ENCODE measurements at places on chromosomes 13 and 19.
A peak's percentile ranks its signal among the peaks of the same experiment; 100 is the strongest.

GRCh38 chr13:44768775-44769581, 192.8 kb upstream of the TSC22D1 start:
- peak; percentile 0 for DNase-seq

DNA sequence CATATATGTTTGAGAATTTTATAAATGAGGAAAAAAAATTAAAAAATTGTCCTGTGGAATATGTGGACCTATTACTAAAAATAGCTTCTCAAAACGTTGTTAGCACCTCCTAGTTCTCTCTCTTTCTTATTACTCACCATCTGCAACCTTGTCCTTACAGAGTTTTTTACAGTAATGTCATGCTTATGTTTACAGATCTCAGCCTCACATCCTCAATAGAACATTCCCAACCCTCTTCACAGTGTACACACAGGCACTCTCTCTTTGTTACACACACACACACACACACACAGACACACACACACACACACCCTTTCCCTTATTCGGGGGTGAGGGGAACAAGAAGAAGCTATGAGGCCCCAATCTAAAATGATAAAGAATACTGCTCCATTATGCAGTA, 197.7 kb downstream of the SLITRK6 start:
- no peak for DNase-seq

DNA sequence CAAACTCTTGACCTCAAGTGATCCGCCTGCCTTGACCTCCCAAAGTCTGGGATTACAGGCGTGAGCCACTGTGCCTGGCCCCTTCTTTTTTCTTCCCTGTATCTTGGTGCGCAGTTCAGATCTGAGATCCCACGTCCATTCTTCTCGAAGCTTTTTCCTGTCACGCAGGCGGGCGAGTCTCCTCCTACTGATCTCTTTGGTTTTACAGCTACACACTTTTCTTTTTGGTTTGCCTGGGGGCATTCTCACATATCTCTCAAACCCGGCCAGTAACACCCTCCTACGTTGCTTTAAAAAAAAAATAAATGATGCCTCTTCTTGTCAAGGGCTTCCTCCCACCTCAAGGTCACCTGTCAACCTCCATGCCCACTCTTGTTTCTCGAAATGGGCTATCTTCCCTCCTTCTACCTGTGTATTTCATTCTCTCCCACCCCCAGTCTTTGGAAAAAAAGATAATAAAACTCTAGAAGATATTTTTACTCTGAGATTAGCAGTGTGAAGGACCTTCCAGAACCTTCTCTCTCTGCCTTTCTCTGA, 12.1 kb downstream of the TMPRSS9 start:
- DNase-seq = no peak

GRCh38 chr13:30864433-30865122, 41.5 kb upstream of the MEDAG start:
- no peak for DNase-seq

GRCh38 chr13:71922194-71922593, 55.2 kb upstream of the DACH1 start:
- no peak for DNase-seq

GRCh38 chr19:45050036-45050435, 11.2 kb downstream of the CLASRP start:
- no peak for DNase-seq

GRCh38 chr19:19094513-19094912, 30.7 kb downstream of the SLC25A42 start:
- DNase-seq = no peak

DNA sequence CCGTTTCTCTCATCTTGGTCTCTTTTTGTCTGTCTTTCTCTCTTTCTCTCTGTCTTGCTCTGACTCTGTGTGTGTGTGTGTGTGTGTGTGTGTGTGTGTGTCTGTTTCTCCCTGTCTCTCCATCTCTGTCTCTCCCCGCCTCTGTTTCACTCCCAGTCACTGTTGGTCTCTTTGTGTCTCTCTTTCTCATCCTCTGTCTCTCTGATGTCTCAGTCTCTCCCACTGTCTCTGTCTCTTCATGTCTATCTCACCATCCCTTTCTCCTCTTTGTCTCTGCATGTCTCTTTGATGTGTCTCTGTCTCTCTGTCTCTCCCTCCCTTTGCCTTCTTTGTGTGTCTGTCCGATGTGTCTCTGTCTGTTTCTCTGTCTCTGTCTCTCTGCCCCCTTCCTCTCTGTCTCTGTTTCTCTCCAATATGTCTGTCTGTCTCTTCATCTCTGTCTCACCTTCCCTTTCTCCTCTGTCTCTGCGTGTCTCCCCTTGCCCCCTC, 2.5 kb downstream of the NFIC start:
- no peak for DNase-seq

DNA sequence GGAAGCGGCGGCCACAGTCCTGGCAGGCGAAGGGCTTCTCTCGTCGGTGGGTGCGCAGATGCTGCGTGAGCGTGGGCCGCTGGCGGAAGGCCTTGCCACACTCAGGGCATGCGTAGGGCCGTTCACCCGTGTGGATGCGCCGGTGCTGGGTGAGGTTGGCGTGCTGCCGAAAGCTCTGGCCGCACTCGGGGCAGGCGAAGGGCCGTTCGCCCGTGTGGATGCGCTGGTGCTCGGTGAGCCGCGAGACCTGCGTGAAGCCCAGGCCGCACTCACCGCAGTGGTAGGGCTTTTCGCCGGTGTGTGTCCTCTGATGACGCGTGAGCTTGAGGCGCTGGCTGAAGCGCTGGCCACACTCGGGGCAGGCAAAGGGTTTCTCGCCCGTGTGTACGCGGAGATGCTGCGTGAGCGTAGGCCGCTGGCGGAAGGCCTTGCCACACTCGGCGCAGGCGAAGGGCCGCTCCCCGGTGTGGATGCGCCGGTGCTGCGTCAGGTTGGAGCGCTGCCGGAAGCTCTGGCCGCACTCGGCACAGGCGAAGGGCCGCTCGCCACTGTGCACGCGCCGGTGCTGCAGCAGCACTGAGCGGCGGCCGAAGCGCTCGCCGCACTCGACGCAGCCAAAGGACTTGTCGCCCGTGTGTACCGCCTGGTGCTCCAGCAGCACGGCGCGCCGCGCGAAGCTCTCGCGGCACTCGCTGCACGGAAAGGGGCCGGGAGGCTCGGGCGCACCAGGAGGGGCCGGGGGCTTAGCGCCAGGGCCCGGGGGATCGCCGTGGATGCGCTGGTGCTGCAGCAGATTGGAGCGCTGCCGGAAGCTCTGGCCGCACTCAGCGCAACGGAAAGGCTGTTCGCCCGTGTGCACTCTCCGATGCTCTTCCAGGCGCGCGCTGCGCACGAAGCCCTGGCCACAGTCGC, 4.0 kb upstream of the UBE2M start:
- peak; percentile 36 for DNase-seq

DNA sequence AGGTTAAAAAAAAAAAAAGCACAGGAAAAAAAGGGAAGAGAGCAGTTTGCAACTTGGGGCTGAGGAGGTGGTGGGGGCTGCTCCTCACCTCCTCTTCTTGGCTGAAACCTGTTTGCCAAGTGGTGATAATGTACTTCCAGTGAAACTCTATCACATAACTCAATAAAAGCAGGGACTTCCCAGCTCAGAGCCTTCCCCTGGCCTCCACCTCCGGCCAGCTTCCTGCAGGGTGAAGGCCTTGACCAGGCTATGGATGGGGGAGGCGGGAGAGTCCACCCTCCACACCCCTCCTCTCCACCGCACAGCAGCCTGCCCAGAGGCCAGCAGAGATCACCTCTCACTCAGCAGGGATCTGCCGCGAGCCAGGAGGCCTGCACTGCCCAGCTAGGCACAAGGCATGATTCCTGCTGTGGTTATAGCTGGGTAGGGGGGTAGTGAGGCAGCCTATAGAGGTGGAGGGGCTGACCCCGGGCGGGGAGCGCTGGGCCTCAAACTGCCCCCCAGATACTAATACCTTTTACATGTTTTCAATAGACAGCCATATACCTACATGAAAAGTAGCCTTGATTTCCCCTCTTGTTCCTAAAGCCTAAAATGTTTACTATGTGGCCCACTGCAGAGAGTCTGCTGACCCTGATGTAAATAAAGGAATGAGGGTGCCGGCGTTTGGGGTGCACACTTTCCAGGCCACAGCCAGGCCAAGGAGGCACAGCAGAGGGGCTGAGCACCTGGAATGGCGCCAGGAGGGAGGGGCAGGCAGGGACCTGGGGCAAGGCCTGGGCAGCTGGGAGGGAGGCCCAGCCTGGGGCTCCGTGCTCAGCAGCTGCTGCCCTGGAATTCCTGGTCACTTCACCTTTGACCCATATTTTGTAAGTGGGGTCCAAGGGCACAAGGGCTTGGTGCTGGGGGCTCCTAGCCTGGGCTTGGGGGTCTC, 10.3 kb downstream of the ZNF787 start:
- no peak for DNase-seq

GRCh38 chr19:35130761-35131720, 3.8 kb downstream of the LGI4 start:
- no peak for DNase-seq

DNA sequence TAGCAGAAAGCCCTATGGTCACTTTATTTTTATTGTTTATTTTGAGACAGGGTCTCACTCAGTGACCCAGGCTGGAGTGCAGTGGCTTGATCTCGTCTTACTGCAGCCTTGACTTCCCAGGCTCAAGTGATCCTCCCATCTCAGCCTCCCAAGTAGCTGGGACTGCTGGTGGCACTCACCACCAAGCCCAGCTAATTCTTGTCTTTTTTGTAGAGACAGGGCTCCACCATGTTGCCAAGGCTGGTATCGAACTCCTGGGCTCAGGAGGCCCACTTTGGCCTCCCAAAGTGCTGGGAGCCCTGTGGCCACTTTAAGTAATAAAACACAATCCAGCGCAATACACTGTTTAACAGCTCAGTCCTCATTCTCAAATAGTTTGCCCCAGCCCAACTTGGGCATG, 69.3 kb downstream of the NUFIP1 start:
- no peak for DNase-seq

- peak; percentile 65 for DNase-seq
Measured at GRCh38 chr19:35879770-35880317, 11.5 kb downstream of the APLP1 start.

DNA sequence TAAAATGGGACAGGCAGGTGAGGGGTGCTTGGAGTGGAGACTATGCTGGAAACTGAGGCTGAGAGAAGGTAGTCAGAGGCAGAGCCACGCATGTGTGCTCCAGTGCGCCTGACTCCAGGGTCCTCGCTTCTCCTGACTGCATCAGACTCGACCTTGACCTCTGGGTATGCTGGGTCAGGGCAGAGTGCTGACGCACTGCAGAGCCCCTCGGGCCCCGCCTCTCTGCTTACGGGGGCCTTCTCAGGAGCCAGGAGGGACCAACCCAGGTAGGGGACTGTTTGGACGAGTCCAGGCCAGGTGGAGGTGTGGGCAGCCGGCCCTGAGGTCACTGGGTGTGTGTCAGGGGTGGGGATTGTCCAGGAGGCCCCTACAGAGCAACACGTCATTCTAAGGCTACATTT, 22.9 kb upstream of the SLC7A10 start:
- no peak for DNase-seq

GRCh38 chr19:53772943-53773342, 51.2 kb downstream of the NLRP12 start:
- peak; percentile 24 for DNase-seq

DNA sequence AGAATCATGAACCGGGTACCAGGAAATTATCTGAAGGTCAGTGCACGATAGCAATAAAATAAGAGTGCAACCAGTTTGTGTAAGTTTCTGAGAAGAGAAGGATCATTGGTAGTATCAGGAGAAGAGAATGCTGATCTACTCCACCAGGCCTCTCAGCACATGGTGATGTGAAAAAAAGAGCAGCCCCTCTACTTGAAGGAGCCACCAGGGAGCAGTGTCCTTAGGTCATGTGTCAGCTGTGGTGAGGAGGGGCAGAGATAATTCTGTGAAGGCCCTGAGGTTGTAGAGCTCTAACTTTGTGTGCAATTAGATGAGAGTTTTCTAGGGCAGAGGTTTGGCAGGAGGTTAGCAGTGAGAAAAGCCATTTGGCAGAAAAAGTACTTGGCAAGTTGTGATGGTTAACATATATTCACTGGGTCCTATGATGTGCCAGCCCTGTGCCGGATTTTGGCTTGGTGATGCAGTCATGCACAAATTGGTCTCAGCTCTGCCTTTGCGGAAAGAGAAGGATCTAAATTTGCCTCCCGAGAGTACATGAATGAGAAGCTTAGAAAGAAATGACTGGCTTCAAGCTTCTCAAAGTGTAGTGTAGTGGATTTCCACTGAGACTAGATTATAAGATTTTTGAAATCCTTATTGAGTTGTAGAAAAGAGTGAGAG, 19.2 kb upstream of the ZC3H13 start:
- no peak for DNase-seq

GRCh38 chr19:34155686-34156085, 16.6 kb upstream of the LSM14A start:
- no peak for DNase-seq

DNA sequence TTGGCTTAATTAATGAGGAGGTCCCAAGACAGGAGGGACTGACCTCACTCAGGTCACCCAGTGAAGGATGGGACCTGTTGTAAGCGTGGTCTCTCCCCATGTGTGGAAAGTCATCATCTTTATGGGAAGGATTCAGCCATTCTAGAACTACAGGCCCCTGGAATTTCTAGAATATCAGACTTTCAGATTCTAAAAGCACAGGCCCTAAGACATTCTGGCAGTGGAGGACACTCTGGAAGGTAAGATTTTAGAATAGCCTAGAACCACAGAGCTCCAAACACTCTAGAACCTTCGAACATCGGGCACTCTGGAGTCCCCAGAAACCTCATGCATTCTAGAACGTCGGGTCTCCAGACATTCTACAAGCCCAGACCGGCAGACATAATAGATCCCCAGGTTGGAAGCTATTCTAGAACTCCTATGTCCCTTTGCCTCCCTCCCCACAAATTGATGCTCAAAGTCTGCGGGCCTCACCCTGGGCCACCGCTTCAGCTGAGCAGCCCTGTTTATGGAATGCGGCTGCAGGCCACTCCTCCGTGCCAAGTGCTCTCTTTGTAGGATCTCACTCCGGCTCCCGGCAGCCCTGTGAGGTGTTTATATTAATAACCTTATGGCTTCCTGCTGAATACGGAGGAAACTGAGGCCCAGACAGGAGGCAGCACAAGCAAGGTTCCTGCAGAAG, 1.9 kb upstream of the KLK15 start:
- DNase-seq = no peak

GRCh38 chr13:64332048-64332447, 2898.1 kb downstream of the PCDH9 start:
- no peak for DNase-seq

GRCh38 chr13:92354583-92354982, 872.0 kb upstream of the GPC6 start:
- DNase-seq = no peak

- no peak for DNase-seq
Measured at GRCh38 chr19:17843292-17843827, 4.4 kb downstream of the JAK3 start.

GRCh38 chr13:79227418-79227817, 178.6 kb downstream of the RBM26 start:
- DNase-seq = no peak

Measured in stimulated activated naive B cell treated with anti-CD40 and anti-IgM and Interleukin-4, amounts not matched to agents 10 μg/mL and 1 μg/mL and 100 μg/mL, for 72 hours (primary cell).